ENCODE measurements at places on chromosomes 5 and 9.
A peak's percentile ranks its signal among the peaks of the same experiment; 100 is the strongest.

DNA sequence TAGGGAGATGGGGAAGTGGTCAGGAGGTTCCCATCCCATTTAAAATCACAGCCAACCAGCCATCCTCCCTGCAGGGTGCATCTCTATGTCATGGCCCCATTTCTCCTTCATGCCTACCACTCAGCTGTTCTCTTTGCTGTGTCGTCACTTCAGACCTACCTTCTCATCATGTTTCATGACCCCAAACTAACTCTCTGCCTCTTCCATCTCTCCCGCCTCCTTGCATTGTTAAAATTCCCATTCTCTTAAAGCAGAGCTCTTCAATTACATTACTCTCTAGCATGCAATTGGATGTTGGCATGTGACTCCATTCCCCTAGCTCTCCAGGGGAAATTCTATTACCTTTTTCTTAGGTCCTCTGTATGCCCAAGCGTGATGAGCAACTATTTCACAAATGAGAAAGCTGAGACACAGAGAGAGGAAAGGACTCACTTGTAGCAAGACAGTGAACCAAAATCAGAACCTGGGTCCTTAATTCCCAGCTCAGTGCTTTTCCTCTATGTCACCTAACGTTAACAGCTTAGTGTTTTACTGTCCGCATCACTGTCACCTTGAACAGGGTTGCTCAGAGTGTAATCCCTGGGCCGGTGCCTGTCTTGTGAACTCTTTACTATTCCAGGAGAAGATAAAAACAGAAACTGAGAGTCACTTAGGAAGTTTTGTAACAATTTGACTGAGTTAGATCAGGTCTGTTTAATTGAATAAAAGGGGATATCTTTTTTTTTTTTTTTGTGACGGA is 28.1 kb downstream of the PDE6A start:
- no peak for DNase-seq

- no peak for DNase-seq
These were observed 209.4 kb upstream of the IL12B start for GRCh38 chr5:159539678-159540077.

GRCh38 chr5:67494186-67494855 is 297.7 kb upstream of the CD180 start:
- no peak for DNase-seq

DNA sequence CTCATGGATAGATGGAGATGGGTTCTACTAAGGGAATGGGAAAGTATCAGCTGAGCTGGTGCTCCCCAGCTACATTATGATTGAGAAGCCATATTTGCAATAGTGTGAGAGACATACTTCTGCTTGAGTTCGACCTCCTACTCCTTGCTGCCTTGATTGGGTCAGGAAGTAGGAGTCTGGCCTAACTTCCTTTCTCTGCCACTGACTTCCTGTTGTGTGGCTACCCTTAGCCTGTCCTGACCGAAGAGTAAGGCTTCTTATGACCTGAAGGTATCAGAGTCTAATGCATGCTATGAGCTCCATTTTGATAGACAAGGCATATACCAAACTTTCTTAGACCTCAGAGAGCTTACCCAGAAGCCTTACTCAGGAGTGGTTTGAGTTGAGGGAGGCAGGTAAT is 53.9 kb downstream of the OSTF1 start:
- DNase-seq = no peak

DNA sequence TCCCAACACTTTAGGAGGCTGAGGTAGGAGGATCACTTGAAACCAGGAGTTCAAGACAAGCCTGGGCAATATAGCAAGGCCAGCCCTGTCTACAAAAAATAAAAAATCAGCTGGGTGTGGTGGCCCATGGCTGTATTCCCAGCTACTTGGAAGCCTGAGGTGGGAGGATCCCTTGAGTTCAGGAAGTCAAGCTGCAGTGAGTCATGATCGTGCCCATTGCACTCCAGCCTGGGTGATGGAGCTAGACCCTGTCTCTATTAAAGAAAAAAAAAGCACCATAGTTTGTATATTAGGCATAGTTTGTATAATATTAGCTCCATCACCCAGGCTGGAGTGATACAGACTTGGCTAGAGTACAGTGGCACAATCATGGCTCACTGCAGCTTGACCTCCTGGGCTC is 9.6 kb upstream of the NME5 start:
- DNase-seq = peak; percentile 63
